ENCODE measurements at places on chromosomes 5 and 9. TPM values are rescaled to one million over a fixed set of nuclear protein-coding genes. Genes with fewer than 3 reads are reported as not detected.

DNA sequence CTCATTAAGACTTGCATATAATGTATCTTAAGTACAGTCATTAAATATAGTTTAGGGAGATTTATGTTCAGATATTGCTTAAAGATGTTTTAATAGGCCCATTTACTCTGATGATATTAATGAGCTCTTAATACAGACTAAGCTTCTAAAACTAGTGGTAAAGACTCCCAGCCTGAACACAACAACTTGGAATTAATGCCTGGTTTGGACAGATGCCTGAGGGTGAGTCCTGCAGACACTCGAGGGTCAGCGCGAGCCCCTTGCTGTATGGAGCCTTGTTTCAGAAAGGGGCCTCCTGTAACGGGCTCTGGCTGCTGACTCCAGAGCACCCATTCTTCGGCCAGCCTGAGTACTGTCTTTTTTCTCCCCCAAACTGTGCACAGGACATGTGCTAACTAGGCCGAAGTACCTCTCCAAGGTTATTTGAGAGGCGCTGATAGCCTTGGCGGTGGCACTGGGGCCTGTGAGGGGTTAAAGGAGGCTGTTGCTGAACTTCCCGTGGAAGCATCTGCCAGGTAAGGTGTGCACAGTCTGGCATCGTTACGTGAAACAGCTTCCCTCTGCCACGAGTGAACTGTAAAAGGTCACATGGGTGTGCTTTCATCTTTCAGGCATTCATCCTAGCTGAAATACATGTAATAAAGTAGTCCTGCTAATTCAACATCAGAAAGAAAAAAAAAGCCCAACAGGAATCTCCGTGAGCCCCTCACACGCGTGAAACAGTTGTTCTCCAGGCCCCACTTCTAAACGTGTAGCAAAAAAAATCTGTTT lies 113.4 kb downstream of the MVB12B start:
- no peaks in the 10 kb centered on the region for H3K27me3 ChIP-seq
- no peak overlapping the region for H3K4me3 ChIP-seq
- DNase-seq, result no peak
- H3K36me3 ChIP-seq, result peaks cover 25% of the 10 kb centered on the region
- no peak overlapping the region for H3K27ac ChIP-seq

DNA sequence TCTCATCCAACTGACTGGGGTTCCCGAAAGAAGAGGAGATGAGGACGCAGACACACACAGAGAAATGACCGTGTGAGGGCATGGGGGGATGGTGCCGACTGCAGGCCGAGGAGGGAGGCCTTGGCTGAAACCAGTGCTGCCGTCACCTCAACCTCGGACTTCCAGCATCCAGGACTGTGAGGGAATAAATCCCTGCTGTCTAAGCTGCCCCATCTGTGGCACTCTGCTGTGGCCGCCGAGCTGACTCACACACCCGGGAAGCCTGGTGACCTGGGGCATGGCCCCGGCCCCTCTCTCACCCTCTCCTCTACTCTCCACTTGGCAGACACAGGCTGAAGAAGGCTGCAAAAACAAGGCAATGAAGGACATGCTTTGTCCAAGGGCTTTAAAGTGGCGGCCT lies 4.4 kb upstream of the COL5A1 start:
- DNase-seq, result no peak
- H3K36me3 ChIP-seq, result no peaks in the 10 kb centered on the region

- no peak overlapping the region for H3K27ac ChIP-seq
- H3K27me3 ChIP-seq, result peaks cover 4% of the 10 kb centered on the region
- H3K4me1 ChIP-seq, result peaks cover 60% of the 10 kb centered on the region
- no peak overlapping the region for H3K4me3 ChIP-seq
- H3K36me3 ChIP-seq, result peaks cover 1% of the 10 kb centered on the region
- no peak for DNase-seq
Measured at GRCh38 chr5:1787472-1788047, 12.1 kb downstream of the MRPL36 start.

- H3K27ac ChIP-seq, result peak overlapping the region; percentile 73
- peak overlapping the region; percentile 47 for H3K4me3 ChIP-seq
- H3K27me3 ChIP-seq, result peaks cover 15% of the 10 kb centered on the region
- H3K36me3 ChIP-seq, result no peaks in the 10 kb centered on the region
Measured at GRCh38 chr9:129597355-129598088, 23.4 kb downstream of the C9orf50 start.

- no peaks in the 10 kb centered on the region for H3K36me3 ChIP-seq
- no peaks in the 10 kb centered on the region for H3K4me1 ChIP-seq
- H3K4me3 ChIP-seq, result no peak overlapping the region
- H3K27me3 ChIP-seq, result peaks cover 5% of the 10 kb centered on the region
- DNase-seq, result no peak
Measured at GRCh38 chr5:64599226-64599625, 91.1 kb upstream of the SHISAL2B start.

DNA sequence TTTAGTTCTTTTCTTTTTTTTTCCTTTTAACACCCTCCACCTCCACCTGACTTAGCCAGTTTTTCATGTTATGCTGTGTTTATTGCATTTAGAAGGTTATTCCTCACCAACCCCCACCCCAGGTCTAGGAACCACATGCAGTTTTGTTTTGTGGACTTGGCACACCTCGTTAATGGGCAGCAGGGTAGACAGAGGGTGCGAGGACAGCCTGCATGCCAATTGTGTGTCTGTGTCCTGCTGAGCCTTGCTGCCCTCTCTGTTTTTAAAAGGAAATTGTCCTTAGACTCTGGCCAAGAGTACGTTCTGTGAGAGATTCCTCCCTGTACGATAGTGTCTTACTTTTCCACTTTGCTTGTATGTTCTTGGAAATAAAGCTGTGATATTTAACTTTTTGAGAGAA lies 13.9 kb downstream of the PIK3R1 start:
- no peak overlapping the region for H3K27ac ChIP-seq
- H3K4me3 ChIP-seq, result no peak overlapping the region
- no peak for DNase-seq
- H3K27me3 ChIP-seq, result no peaks in the 10 kb centered on the region
- H3K36me3 ChIP-seq, result peaks cover 44% of the 10 kb centered on the region

GRCh38 chr9:23005156-23005555 lies 558.5 kb downstream of the DMRTA1 start:
- no peaks in the 10 kb centered on the region for H3K36me3 ChIP-seq
- no peak overlapping the region for H3K27ac ChIP-seq
- no peak overlapping the region for H3K4me3 ChIP-seq
- H3K4me1 ChIP-seq, result no peaks in the 10 kb centered on the region

DNA sequence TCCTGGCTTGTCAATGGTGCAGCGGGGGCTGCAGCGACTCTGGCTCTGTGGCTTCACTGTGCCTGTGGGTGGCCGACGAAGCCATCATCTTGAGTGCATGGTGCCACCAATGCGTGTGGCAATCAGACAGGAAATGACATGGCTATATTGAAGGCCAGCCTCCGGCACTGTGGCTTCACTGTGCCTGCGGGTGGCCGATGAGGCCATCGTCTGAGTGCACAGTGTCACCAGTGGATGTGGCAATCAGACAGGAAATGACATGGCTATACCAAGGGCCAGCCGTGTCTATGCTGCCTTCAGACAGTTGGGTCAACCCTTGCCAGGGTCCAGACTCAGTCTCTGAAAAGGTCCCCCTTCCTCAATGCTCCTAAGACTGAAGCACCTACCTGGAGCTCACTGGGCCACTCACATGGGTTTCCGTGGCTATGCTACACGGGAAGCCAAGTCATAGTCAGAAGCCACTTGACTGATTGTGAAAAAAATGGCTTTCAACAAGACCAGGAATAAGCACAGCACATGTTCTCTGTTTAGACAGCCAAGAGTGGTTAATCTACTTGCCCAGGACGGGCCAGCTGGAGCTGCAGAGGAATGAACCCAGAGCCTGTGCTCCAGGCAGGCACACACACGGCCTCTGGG lies 67.5 kb upstream of the S1PR3 start:
- peaks cover 36% of the 10 kb centered on the region for H3K4me1 ChIP-seq
- peaks cover 7% of the 10 kb centered on the region for H3K36me3 ChIP-seq
- H3K27me3 ChIP-seq, result peaks cover 57% of the 10 kb centered on the region
- no peak overlapping the region for H3K4me3 ChIP-seq

DNA sequence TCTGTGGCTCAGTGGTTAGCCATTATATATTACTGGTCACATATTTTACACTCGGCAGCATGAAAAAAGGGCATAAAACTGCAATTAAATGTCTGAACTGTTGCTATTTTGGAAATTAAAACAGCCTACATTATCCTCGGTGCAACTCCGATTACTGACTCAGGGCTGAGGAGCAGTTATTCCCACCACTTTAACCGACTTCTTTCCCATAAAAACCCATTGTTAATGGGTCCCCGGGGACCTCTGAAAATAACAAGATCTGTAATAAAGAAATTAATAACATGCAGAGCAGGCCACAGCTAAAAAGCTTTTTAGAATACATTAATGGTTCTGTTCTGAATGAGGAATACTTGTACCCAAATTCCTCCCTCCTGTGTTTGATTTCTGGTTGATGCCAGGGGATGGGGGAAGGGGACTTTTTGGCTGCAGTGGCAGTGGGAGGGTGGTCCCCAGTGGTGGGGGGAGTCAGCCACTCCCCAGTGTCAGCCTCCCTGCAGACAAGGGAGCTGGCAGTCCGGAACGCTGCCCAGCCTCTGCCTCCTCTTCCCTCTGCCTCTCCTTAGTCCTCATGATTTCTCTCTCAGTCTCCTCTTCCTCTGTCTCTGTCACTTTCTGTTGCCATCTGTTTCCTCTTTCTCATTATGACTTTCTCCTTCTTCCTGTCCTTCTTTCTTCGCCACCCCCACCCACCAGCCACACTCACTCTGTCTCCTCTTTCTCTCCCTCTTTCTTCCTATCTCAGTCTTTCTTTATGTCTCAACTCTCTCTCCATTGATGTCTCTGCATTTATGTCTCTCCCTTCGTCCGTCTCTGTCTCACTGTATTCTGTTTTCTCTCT lies 59.0 kb upstream of the ZBTB43 start:
- no peaks in the 10 kb centered on the region for H3K36me3 ChIP-seq
- H3K4me3 ChIP-seq, result no peak overlapping the region
- H3K4me1 ChIP-seq, result peaks cover 30% of the 10 kb centered on the region
- H3K27me3 ChIP-seq, result peaks cover 24% of the 10 kb centered on the region

GRCh38 chr9:6842584-6842947 lies 84.8 kb downstream of the KDM4C start:
- H3K4me1 ChIP-seq, result peaks cover 1% of the 10 kb centered on the region
- no peak overlapping the region for H3K27ac ChIP-seq
- H3K4me3 ChIP-seq, result no peak overlapping the region
- DNase-seq, result no peak
- H3K36me3 ChIP-seq, result peaks cover 1% of the 10 kb centered on the region

DNA sequence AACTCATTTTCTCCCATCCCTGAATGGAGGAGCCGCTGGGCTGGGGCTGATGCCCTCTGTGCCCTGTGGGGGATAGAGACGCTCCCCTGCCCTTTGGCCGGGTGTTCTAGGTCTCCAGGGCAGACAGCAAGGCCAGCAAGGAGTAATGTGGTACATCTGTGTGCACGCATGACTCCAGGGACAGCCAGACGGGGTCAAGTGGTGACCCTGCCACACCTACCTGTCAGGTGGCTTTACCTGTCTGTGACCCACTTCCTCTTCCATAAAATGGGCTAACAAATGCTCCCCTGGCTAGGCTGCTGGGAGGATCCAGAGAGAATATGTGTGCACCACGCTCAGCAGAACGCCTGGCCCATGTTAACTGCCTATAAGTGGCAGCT lies 35.4 kb upstream of the BARHL1 start:
- no peak overlapping the region for H3K27ac ChIP-seq
- H3K36me3 ChIP-seq, result no peaks in the 10 kb centered on the region
- no peak for DNase-seq
- H3K4me1 ChIP-seq, result no peaks in the 10 kb centered on the region

- no peak for DNase-seq
- no peaks in the 10 kb centered on the region for H3K27me3 ChIP-seq
- peaks cover 50% of the 10 kb centered on the region for H3K4me1 ChIP-seq
- peaks cover 23% of the 10 kb centered on the region for H3K36me3 ChIP-seq
Measured at GRCh38 chr9:137620581-137620980, 1.8 kb downstream of the EHMT1 start.

DNA sequence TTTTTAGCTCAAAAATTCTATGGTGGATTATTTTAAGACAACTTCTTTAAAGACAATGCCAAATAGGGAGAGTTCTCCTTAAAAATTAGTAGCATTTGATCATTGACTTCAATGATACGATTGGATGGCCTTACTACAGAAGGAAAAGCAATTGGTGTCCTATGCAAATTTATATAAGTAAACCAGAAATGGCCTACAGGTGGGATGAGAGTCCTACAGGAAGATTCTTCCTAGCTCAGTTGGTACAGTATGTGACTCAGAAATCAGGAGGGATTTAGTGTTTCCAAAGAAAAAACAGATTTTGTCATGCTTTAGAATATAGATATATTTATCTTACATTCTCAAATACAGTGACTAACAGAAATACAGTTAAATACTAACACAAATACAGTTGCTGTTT lies 6.5 kb downstream of the ANKRA2 start:
- no peak for DNase-seq
- peaks cover 20% of the 10 kb centered on the region for H3K36me3 ChIP-seq
- no peak overlapping the region for H3K27ac ChIP-seq
- no peak overlapping the region for H3K4me3 ChIP-seq
- no peaks in the 10 kb centered on the region for H3K27me3 ChIP-seq

- DNase-seq, result no peak
- no peaks in the 10 kb centered on the region for H3K4me1 ChIP-seq
- no peaks in the 10 kb centered on the region for H3K27me3 ChIP-seq
- no peaks in the 10 kb centered on the region for H3K36me3 ChIP-seq
Measured at GRCh38 chr5:126525630-126526245, 69.3 kb downstream of the ALDH7A1 start.

GRCh38 chr9:2173170-2173569 lies 158.0 kb downstream of the SMARCA2 start:
- DNase-seq, result no peak
- peaks cover 34% of the 10 kb centered on the region for H3K36me3 ChIP-seq
- no peaks in the 10 kb centered on the region for H3K4me1 ChIP-seq
- H3K27me3 ChIP-seq, result no peaks in the 10 kb centered on the region
- H3K27ac ChIP-seq, result no peak overlapping the region

DNA sequence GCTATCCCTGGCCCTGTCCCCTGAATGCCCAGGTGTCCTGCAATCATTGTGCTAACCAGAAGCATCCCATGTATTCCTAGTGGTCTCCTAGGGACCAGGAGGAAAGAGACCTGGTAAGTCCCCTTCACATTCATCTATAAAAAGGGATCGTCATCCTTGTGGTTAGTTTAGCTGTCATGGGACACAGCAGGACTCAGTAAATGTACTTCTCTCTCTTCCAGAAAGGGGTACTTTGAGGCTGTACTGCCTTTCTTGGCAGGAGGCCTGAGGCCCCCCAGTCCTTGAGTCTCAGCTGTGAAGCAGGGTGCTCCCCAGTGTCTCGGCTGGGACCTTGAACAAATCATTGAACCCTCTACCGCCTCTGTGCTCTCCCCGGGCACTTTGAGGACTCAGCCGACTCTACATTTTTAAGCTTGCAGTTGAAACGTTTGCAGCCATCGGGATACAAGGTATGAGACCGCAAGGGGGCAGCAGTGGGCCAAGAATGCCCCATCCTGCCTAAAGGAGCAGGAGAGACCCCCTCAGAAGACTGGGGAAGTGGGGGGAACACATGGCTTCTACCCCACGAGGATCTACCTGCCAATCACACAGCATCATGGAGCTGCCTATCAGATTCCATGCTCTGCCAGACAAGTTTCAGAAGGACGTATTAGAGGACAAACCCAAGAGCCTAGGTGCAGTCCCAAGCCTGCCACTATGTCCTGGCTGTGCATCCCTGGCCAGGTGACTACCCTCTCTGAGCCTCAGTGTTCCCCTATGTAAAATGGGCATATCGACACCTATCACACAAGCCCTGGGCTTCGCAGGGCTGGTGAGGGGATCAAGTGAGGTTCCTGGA lies 2.4 kb upstream of the PHYKPL start:
- DNase-seq, result peak; percentile 90
- peaks cover 82% of the 10 kb centered on the region for H3K4me1 ChIP-seq
- H3K27me3 ChIP-seq, result no peaks in the 10 kb centered on the region

GRCh38 chr9:123081824-123082223 lies 48.4 kb downstream of the GPR21 start:
- no peak overlapping the region for H3K27ac ChIP-seq
- H3K4me1 ChIP-seq, result peaks cover 4% of the 10 kb centered on the region
- no peak for DNase-seq

The PCDHA13 gene
- not detected for total RNA-seq

The CATSPER3 gene
- total RNA-seq, result 0.82 TPM

The PDZD2 gene
- total RNA-seq, result not detected

The PCDHB4 gene
- not detected for total RNA-seq

The TEK gene
- not detected for total RNA-seq
